ENCODE measurements at places on chromosomes 12 and 14. TPM values are rescaled to one million over a fixed set of nuclear protein-coding genes. Genes with fewer than 3 reads are reported as not detected.

GRCh38 chr14:89107626-89108025 is 283.2 kb downstream of the TTC8 start:
- no peak for DNase-seq
- no peaks in the 10 kb centered on the region for H3K4me1 ChIP-seq
- H3K27ac ChIP-seq: no peak overlapping the region
- H3K27me3 ChIP-seq: no peaks in the 10 kb centered on the region
- no peaks in the 10 kb centered on the region for H3K36me3 ChIP-seq

GRCh38 chr12:32272465-32272864 is 126.9 kb upstream of the FGD4 start:
- H3K27me3 ChIP-seq: no peaks in the 10 kb centered on the region
- DNase-seq: no peak
- no peaks in the 10 kb centered on the region for H3K36me3 ChIP-seq
- peaks cover 12% of the 10 kb centered on the region for H3K4me1 ChIP-seq
- H3K4me3 ChIP-seq: no peak overlapping the region

- H3K4me3 ChIP-seq: no peak overlapping the region
- no peaks in the 10 kb centered on the region for H3K36me3 ChIP-seq
- H3K27me3 ChIP-seq: no peaks in the 10 kb centered on the region
- peaks cover 15% of the 10 kb centered on the region for H3K4me1 ChIP-seq
- peak overlapping the region; percentile 24 for H3K27ac ChIP-seq
Observed at GRCh38 chr12:21891751-21892217, 49.4 kb downstream of the ABCC9 start.

Gene TAS2R50
- total RNA-seq: 1.2 TPM

Gene PRORP
- total RNA-seq: 12.6 TPM

- H3K27ac ChIP-seq: no peak overlapping the region
- no peak overlapping the region for H3K4me3 ChIP-seq
- H3K4me1 ChIP-seq: no peaks in the 10 kb centered on the region
- DNase-seq: no peak
- H3K27me3 ChIP-seq: no peaks in the 10 kb centered on the region
Observed at GRCh38 chr12:111788178-111788654, 21.5 kb downstream of the ALDH2 start.

- no peak overlapping the region for H3K27ac ChIP-seq
- H3K4me1 ChIP-seq: no peaks in the 10 kb centered on the region
- no peaks in the 10 kb centered on the region for H3K27me3 ChIP-seq
- no peak for DNase-seq
- no peaks in the 10 kb centered on the region for H3K36me3 ChIP-seq
- H3K4me3 ChIP-seq: no peak overlapping the region
Observed at GRCh38 chr12:64072916-64073575, 149.1 kb downstream of the KICS2 start.

Gene MYF6
- 0.28 TPM for total RNA-seq

GRCh38 chr14:64763801-64764621 is 59.8 kb downstream of the PLEKHG3 start:
- no peak overlapping the region for H3K4me3 ChIP-seq
- H3K36me3 ChIP-seq: peaks cover 3% of the 10 kb centered on the region
- no peaks in the 10 kb centered on the region for H3K27me3 ChIP-seq
- H3K27ac ChIP-seq: peak overlapping the region; percentile 21

GRCh38 chr12:71686658-71687025 is 760 bp downstream of the TMEM19 start:
- H3K4me1 ChIP-seq: no peaks in the 10 kb centered on the region
- H3K4me3 ChIP-seq: peak overlapping the region; percentile 74
- no peaks in the 10 kb centered on the region for H3K36me3 ChIP-seq
- H3K27me3 ChIP-seq: no peaks in the 10 kb centered on the region
- peak overlapping the region; percentile 94 for H3K27ac ChIP-seq
- no peak for DNase-seq

Gene SERPINA1
- total RNA-seq: 2.4 TPM

DNA sequence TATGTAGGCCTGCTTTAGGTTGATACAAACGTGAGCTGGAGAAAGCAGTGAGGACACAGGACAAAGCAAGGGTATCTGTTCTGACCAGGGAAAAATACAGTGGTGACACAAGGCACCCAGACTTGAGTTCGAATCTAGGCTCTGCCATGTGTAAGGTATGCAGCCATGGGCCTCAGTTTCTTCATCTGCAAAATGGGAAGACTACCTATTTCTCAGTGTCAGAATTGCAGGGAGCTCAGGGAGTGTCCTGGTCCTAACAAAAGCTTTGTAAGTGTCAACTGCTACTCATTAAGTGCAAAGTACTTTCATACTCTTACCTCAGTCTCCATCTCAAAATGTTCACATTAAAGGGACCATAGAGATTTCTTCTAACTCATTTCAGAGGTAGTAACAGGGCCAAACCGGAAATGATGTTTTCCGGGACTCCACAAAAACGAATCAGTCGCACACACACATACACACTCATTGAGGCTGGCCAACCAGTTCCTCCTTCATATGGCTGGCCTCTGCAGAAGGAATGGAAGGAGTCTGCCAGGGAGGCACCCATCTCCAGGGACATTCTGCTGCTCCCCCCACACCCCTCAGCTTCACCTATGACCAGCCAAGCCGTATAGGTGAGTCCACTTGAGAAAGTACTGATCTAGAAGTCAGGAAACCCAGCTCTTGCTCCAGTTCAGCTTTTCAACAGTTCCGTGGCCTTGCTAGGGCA is 7.8 kb downstream of the CTDSP2 start:
- peaks cover 100% of the 10 kb centered on the region for H3K4me1 ChIP-seq
- H3K27ac ChIP-seq: peak overlapping the region; percentile 43
- H3K27me3 ChIP-seq: no peaks in the 10 kb centered on the region
- no peak for DNase-seq
- no peaks in the 10 kb centered on the region for H3K36me3 ChIP-seq

DNA sequence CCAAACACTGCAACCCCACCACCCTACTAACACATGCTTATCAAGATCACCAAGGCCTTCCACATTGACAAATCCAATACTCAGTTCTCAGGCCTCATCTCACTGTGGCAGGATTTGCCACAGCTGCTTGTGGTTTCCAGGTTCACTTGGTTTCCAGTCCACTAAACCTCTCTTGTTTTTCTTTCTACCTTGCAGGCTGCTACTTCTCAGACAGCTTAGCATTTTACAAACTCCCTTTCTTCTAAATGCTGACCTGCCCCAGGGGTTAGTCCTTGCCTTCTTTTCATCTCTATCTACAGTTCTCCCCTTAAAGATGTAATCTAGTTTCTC is 84.1 kb downstream of the BCAT1 start:
- no peaks in the 10 kb centered on the region for H3K4me1 ChIP-seq
- H3K27me3 ChIP-seq: no peaks in the 10 kb centered on the region
- no peak overlapping the region for H3K4me3 ChIP-seq

Gene TIGAR
- total RNA-seq: 4.2 TPM

GRCh38 chr12:50070314-50071060 is 13.1 kb downstream of the ASIC1 start:
- DNase-seq: peak; percentile 88
- peaks cover 24% of the 10 kb centered on the region for H3K4me1 ChIP-seq
- no peak overlapping the region for H3K27ac ChIP-seq
- no peaks in the 10 kb centered on the region for H3K27me3 ChIP-seq
- no peak overlapping the region for H3K4me3 ChIP-seq

Gene ANO2
- 2.8 TPM for total RNA-seq

Gene PPP1CC
- 99.5 TPM for total RNA-seq

Gene GLS2
- total RNA-seq: 1.7 TPM

DNA sequence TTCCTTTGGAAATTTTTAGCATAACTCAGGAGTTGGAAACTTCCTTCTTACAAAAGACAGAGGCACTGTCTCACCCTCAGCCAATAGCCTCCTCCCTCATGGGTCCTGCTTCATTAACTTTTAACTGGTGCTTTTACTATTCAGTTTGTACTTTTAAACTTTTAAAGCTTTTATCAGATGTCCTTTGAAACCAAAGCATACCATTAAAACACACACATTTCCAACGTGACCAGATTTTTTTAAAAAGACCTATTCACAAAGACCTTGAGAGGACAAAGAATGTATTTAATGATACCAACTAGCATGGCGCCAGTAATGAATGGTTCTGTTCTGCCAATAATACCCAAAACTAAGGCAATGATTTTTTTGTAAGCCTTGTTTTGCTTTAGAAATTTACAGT is 173.6 kb upstream of the EEA1 start:
- no peaks in the 10 kb centered on the region for H3K27me3 ChIP-seq
- H3K4me3 ChIP-seq: no peak overlapping the region
- H3K27ac ChIP-seq: no peak overlapping the region
- H3K4me1 ChIP-seq: no peaks in the 10 kb centered on the region
- DNase-seq: no peak
- H3K36me3 ChIP-seq: no peaks in the 10 kb centered on the region

DNA sequence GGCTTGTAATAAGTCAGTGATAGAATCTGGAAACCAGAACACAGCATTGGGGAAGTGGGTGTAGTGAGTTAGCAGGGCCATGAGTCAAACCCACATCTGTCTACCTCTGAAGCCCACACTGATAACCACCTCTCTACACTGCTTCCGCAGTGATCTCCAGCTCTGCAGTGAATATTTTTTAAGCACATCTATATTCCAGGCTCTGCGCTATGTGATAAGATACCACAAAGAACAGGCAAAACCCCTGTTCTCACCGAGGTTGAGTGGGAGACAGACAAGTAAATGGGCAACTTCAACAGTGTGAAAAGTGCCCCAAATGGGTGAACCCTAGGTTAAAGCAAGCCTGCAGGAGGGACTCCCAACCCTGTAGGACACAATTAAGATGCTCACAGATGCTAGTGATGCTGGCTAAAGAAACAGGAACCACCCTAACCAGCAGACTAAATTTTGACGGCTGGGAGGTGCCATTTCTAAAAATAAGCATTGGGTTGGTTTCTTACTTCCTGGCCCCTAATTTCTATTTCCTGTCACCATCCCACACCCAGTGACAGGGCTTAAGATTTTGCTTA is 375.0 kb downstream of the DPF3 start:
- H3K27me3 ChIP-seq: no peaks in the 10 kb centered on the region
- H3K36me3 ChIP-seq: no peaks in the 10 kb centered on the region
- no peak overlapping the region for H3K4me3 ChIP-seq
- peak; percentile 36 for DNase-seq

GRCh38 chr12:67578976-67579661 is 69.4 kb upstream of the DYRK2 start:
- no peaks in the 10 kb centered on the region for H3K36me3 ChIP-seq
- DNase-seq: no peak
- H3K4me1 ChIP-seq: no peaks in the 10 kb centered on the region
- H3K27me3 ChIP-seq: no peaks in the 10 kb centered on the region
- no peak overlapping the region for H3K27ac ChIP-seq

DNA sequence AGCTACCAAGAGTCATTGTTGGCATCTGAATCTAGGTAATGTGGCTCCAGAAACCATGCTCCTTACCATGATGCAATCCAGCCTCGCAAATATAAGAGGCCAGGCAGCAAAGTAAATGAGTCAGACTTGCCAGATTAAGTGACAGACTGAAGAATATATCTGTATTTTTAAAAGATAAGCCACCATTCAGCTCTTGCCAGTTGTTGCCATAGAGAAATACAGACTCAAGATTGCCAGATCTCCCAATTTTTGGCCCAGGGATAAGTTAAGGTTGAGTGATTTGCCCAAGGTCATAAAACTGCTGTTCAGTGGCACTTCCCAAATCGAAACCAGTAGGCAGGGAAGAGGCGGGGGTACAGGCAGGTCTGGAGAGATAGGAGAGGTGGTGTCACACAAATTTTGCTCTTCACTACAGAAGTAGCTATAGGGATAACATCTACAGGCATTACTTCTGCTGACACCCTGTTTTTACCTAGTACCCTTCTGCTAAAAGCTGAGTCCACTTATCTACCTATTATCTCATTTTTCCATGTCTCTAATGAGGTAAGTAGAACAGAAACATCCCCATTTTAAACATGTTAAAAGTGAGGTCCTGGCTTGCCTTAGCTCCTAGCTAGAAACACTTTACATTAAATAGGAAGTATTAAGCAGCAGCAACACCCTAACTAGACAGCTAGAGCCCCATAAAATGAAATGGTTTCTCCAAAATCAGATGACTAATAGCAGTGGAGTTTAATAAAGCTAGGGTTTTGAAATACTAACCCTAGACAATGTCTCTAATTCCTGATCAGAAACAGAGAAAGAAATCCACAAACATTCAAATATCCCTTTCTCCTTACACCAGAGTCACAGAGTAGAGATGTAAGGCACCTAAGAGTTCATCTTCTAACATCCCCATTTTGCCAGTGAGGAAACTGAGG is 19.5 kb downstream of the DCAF5 start:
- H3K27me3 ChIP-seq: no peaks in the 10 kb centered on the region
- no peak for DNase-seq
- H3K36me3 ChIP-seq: no peaks in the 10 kb centered on the region

DNA sequence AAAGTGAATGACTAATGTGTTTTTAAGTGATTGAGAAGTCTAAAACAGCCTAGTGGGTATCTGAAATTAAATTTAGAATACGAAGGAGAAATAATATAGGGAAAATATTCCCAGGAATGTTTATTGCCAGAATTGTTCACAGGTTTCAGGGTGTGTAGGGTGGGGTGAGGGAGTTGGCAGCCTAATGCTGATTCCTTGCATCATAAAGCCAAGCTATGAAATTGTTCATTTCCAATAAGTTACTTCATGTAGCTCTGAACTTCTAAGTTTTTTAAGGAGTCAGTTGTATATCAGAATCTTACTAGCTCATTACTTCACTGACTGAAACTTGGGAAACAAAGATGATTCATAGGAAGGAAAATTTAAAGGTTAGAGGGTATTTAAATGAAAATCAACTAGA is 56.4 kb downstream of the RAB35 start:
- no peak overlapping the region for H3K4me3 ChIP-seq
- DNase-seq: no peak
- H3K36me3 ChIP-seq: no peaks in the 10 kb centered on the region
- H3K4me1 ChIP-seq: peaks cover 1% of the 10 kb centered on the region

Gene OTX2
- total RNA-seq: not detected

- no peaks in the 10 kb centered on the region for H3K27me3 ChIP-seq
- no peaks in the 10 kb centered on the region for H3K36me3 ChIP-seq
- no peak overlapping the region for H3K27ac ChIP-seq
- DNase-seq: no peak
- no peak overlapping the region for H3K4me3 ChIP-seq
Observed at GRCh38 chr14:95395098-95395737, 75.5 kb upstream of the CLMN start.

GRCh38 chr14:105436891-105437722 is 17.5 kb downstream of the MTA1 start:
- peaks cover 14% of the 10 kb centered on the region for H3K36me3 ChIP-seq
- no peaks in the 10 kb centered on the region for H3K27me3 ChIP-seq
- H3K4me3 ChIP-seq: no peak overlapping the region
- H3K27ac ChIP-seq: no peak overlapping the region
- DNase-seq: no peak

- peaks cover 9% of the 10 kb centered on the region for H3K4me1 ChIP-seq
- no peak overlapping the region for H3K27ac ChIP-seq
- no peak overlapping the region for H3K4me3 ChIP-seq
- H3K27me3 ChIP-seq: no peaks in the 10 kb centered on the region
Observed at GRCh38 chr12:131487388-131488124, 223.3 kb upstream of the SFSWAP start.

- no peak overlapping the region for H3K27ac ChIP-seq
- H3K36me3 ChIP-seq: peaks cover 41% of the 10 kb centered on the region
- H3K27me3 ChIP-seq: no peaks in the 10 kb centered on the region
- DNase-seq: no peak
Observed at GRCh38 chr14:20998139-20998538, 954 bp upstream of the SLC39A2 start.

Gene GNB3
- 0.83 TPM for total RNA-seq

Gene OAS2
- 6.8 TPM for total RNA-seq

All from right atrium auricular region (tissue), 2 donors.